ENCODE measurements at places on chromosomes 13 and 19. TPM values are rescaled to one million over a fixed set of nuclear protein-coding genes. Genes with fewer than 3 reads are reported as not detected.

Gene VSTM2B
- total RNA-seq = not detected

DNA sequence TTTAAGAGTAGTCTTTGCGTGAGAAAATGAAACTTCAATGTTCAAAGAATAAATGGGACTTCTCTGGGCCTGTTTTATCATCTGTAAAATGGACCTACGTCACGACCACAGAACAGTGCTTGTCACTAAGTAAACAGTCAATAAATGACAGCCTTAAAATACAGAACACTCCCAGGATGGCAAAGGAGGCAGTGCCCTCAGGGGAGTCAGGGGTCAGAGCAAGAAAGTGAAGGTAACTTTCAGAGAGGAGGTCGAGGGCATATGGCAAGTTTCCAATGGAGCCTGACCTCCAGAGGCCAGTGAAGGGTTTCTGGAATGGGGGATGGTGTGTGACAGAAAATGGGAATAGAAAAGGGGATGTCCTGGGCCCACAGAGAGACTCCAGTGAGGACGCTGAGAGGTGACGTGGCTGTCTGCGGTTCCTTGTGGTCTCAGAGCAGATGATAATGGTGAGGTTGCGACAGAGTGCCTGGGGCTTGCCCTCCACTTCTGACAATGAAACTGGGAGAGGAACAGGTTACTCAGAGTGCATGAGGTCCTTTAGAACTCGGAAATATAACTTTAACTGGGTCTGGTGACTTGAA lies 91.8 kb downstream of the UBL3 start:
- no peak for DNase-seq

DNA sequence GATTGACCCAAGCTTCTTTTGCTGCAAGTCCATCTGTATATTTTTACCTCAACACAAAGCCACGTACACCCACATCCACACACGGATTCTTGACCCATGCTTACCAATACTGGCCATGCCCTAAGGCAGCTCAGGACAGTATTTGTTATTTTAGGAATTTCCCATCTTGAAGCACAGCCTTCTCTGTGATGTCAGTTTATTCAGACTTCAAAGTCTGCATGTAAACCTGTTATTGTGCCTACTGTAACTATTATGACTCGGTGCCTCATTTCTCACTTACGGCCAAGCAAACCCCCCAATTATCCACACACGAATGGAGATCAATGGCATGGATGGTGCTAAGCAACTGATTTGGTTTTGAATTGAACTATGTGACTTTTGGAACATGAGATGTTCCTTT lies 17.5 kb downstream of the CLDN10 start:
- no peak for DNase-seq

DNA sequence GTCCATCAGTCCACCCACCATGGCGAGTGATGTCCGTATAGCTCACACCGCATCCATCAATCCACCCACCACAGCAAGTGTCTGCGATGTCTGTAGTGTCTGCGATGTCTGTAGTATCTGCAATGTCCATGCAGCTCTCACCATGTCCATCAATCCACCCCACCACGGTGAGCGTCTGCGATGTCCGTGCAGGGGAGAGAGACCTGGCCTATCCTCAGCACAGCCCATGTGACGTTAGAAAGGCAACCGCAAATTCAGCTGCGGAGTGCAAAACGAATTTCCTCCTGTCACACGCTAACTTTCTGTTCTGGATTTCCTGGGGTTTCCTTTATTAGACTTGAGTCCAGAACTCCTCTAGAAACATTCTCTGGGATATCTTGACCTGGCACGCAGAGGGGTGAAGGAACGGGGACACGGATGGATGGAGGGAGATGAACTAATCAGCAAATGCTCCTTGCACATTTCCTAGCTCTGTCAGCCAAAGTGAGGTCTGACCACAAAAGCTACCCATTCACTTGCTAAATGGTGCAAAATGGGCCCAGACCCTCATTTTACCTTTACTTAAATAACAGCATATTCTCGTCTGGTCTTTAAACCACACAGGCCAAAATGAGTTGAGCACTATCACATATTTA lies 18.3 kb downstream of the RASA3 start:
- no peak for DNase-seq

Gene RUBCNL
- total RNA-seq = under 0.01 TPM

Gene PSG1
- total RNA-seq = under 0.01 TPM

GRCh38 chr13:41107584-41108014 lies 25.0 kb downstream of the KBTBD6 start:
- no peak for DNase-seq

- DNase-seq = no peak
Observed at GRCh38 chr13:67632590-67632989, 402.5 kb upstream of the PCDH9 start.

GRCh38 chr19:14761607-14762006 lies 16.8 kb downstream of the ADGRE2 start:
- no peak for DNase-seq

Gene PRR36
- not detected for total RNA-seq

GRCh38 chr19:18153556-18154134 lies 682 bp downstream of the PIK3R2 start:
- DNase-seq = no peak

Gene TEKTIP1
- not detected for total RNA-seq

DNA sequence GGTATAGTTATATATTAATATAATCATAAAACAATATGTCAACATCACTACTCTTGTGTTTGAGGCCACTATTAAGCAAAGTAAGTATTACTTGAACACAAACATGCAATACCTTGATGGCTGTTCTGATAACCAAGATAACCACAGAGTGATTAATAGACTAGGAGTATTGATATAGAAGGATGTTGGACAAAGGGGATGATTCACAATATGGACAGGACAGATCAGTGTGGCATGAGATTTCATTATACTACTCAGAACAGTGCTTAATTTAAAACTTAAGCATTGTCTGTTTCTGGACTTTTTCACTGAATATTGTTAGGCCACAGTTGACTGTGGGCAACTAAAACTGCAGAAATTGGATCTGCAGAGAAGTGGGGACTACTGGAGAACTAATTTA lies 384.2 kb downstream of the SLITRK1 start:
- no peak for DNase-seq

- DNase-seq = no peak
Observed at GRCh38 chr19:41031916-41032315, 40.8 kb downstream of the CYP2B6 start.

GRCh38 chr19:14021474-14021873 lies 6.5 kb upstream of the RLN3 start:
- DNase-seq = no peak

Gene MUC16
- under 0.01 TPM for total RNA-seq

DNA sequence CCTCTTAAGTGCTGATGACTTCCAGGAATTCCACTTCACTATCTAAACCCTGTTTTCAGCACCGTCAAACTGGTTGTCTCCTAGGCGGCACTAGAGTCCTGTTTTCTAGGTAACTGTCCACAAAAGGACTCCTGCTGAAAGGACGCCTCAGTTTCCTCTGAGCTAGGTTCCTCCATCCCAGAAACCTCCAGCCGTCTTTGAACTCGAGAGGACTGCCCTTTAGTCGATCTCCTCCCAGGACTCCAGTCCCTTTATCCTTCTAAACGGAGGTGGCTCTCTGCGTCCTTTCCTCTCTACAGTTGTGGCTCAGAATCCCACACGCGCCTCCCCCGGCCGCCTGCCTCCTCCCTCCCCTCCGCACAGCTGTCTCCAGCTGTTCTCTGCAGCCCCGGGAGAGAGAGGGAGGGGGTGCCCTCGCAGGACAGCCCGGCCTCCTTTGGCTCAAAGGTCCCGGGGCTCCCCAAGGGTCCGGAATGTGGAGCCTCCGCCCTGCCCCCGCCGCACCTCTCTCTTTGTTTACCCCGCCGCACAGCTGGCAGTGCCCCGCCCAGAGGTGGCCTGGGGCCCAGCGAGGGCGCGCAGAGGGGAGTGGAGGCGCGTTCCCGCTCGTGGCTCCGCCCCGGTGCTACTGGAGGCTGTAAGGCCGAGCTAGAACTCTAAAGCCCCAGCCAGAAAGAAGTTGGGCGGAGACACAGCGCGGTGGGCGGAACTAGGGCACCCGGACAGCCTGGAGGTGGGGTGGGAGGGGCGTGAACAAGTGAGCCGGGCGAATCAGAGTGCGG lies 2.4 kb downstream of the LTBP4 start:
- peak; percentile 91 for DNase-seq

GRCh38 chr19:7846155-7846646 lies 16.2 kb downstream of the EVI5L start:
- DNase-seq = no peak

GRCh38 chr13:25876247-25876646 lies 175.6 kb downstream of the SHISA2 start:
- no peak for DNase-seq

Gene ZNF850
- 2.6 TPM for total RNA-seq

Gene PCSK4
- total RNA-seq = 1.1 TPM

DNA sequence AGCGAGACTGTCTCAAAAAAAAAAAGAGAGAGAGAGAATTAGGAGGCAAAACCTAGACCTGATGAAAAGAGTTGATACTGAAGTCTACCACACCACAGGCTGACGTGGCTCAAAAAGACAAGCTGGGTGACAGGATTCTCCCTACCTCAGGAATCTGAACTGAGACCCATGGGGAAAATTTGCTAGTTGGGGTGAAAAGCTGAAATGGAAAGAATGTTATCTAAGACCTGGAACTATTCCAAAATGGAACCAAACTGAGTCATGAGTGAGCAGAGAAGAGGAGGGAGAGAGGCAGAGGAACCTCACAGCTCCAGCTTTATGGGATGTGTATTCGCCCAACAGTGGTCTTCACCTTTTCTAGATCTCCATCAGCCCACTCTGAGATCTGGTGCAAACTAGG lies 11.7 kb downstream of the SMG9 start:
- DNase-seq = no peak

- DNase-seq = no peak
Observed at GRCh38 chr19:43652546-43652874, 12.9 kb upstream of the CADM4 start.

DNA sequence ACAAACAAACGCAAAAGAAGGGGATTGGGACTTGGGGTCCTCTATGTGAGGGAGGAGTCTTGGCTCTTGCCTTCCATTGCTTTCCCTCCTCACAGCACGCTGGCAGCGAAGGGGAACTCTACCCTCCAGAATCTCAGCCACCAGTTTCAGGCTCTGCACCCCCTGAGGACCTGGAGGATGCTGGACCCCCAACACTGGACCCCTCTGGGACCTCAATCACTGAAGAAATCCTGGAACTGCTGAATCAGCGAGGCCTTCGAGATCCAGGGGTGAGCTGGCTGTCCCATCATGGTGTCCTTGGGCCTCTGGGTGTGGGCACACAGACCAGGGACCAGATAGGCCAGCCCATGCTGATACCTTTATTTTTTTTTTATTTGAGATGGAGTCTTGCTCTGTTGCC lies 9.6 kb downstream of the PLEKHG2 start:
- DNase-seq = no peak

GRCh38 chr19:54312436-54313377 lies at the start of gene LILRA5:
Gene LILRA5 (minus strand): TSS chr19:54313166. CDS start chr19:54313019, 147 bp downstream.
- no peak for DNase-seq

- no peak for DNase-seq
Observed at GRCh38 chr13:114122127-114122511, 10.3 kb downstream of the RASA3 start.

Gene GIPC3
- total RNA-seq = 1.2 TPM

DNA sequence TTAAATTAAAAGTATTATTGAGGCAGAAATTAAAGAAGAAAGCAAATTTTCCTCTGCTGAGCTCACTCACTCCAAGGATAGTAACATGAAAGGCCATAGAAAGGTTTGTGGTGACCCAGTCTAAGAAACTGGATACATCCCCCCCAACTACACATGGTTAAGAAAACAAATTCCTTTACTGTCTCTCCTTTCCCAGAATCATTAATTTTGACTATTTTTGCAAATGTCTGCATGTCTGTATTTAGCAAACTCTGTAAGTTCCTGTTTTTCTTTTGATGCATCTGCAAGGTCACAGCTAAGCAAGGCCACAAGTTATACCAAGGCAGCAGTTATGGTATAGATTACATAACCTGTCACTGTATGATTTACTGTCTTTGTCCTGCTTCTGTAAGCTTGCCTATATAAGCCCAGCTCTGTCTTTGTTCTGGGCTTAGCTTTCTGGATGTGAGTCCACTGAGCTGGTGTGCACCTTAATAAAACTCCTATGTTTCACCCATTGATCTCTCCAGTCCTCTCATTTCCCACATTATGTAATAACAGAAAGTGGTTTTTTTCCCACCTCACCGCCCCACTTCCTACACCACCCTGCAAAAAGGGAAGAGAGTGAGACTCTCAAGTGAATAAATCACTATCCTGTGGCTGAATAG lies 8.5 kb upstream of the ZNF83 start:
- DNase-seq = peak; percentile 6

- DNase-seq = no peak
Observed at GRCh38 chr19:37988758-37989635, 82.0 kb downstream of the SIPA1L3 start.

DNA sequence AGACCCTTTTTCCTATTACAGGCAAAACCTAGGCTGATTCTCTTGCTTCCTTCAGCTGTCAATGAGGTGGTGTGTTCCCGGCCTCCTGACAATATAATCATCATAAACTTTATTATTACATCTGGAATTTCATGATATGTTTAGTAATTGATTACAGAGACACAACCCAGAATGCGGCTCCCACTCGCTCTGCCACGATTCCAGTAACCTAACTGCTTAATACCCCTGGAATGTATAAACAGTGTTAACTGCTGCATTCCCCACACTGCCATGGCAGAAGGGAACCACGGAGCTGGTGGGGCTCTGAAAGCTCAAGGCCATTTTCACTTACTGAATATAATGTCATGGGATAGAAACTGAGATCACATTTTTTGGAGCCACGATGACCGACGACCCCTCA lies 17.1 kb downstream of the TSHZ3 start:
- DNase-seq = no peak

DNA sequence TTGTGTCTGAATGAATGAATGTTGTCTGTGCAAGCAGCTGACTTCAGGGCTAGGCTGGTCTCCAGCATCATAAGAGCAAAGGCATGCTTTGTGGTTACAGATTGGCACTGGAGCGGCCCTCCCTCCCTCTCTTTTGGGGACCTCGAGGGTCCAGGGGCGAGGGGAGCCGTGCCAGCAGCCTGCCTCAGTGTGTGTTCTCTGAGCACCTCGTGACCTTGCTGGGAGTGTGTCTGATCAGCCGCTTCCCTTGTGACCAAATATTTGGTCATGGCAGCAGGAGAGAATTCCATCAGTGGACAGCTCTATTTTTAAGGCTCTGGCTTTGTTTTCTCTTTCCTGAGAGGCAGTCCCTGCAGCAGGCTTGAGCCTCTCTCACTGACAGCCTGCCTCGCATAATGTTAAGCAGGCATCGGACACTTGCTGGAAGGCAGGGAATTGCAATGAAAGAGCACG lies 329.7 kb downstream of the UQCRFS1 start:
- no peak for DNase-seq

Gene PPP5C
- total RNA-seq = 88.8 TPM

DNA sequence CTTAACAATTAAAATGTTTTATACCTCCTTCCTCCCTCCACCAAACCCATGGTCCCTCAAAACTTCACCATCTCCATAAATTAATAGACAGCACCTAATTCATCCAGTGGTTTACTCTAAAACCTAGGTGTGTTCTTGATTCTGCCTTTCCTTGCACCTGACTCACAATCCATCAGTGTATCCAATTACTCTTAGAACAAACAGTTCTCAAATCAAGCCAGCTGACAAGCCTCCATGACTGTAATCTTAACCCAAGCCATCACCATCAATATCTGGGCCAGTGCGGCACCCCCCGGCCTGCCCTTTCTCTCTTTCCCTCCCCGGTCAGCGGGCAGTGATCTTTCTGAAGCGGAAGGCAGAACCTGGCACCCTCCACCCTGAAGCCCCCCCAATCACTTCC lies 75.6 kb downstream of the TNFRSF19 start:
- no peak for DNase-seq

GRCh38 chr19:40550951-40551350 lies 25.7 kb upstream of the SHKBP1 start:
- no peak for DNase-seq

- peak; percentile 49 for DNase-seq
Observed at GRCh38 chr19:45591004-45591637, 6.5 kb upstream of the OPA3 start.

Gene ZNF653
- total RNA-seq = 5.1 TPM

Measured in dermis blood vessel endothelial cell (primary cell).